ENCODE measurements at places on chromosomes 3 and 15.

GRCh38 chr3:197183582-197183981, 114.8 kb downstream of the DLG1 start:
- DNase-seq, result no peak

DNA sequence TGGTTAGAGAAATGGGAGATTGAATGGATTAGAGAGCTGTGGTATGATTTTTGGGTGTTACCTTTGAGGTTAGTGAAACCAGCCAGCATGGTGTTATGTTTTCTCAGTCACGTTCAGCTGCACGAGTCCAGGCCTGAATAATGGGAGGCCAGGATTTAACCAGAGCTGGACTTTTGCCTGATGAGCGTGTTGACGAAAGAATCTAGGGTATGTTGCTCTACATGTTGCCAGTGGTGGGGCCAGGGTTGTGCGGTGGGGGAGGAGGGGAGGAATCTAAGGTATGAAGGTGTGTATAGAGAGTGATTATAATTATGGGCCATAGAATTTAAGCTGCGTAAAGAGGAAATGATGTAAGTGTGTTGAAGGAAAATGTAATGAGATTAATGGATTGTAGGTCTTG, 22.8 kb downstream of the MINDY2 start:
- no peak for DNase-seq

GRCh38 chr3:16999871-17000270, 115.1 kb downstream of the PLCL2 start:
- DNase-seq, result no peak

DNA sequence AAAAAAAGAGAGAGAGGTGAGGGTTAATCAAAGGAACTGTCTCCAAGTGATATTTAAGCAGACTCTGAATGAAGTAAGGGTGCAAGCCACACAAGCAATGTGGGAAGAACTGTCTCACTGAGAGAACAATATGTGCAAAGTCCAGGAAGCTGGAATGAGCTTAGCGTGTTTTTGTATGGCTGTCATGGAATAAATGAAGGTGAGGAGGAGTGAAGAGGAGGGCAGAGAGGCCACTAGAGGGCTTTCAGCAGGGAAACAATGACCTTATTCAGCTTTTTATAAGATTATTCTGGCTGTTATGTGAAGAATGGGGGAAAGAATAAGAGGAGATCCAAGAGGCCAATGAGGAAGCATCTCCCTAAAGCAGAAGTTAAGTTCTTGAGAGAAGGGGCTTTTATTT, 86.9 kb upstream of the COL8A1 start:
- no peak for DNase-seq

DNA sequence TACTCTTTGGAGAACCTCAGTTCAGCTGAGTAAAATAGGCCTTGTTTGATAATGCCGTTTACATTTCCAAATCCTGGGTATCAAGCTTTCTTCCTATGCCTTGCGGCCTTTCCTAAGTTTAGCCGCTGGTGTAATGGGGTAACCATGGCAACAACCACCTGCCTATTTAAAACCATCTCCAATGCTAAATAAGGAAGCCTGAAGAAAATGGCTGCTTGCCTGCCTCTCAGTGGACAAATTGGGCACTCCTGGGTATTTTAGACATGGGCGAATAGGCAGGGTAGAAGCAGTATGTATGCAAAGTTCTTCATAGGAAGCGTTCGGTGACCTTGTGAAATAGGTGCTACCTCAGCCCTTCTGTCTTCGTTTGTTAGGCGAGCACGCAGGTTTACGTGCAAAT, 122.7 kb downstream of the DGKG start:
- DNase-seq, result no peak

DNA sequence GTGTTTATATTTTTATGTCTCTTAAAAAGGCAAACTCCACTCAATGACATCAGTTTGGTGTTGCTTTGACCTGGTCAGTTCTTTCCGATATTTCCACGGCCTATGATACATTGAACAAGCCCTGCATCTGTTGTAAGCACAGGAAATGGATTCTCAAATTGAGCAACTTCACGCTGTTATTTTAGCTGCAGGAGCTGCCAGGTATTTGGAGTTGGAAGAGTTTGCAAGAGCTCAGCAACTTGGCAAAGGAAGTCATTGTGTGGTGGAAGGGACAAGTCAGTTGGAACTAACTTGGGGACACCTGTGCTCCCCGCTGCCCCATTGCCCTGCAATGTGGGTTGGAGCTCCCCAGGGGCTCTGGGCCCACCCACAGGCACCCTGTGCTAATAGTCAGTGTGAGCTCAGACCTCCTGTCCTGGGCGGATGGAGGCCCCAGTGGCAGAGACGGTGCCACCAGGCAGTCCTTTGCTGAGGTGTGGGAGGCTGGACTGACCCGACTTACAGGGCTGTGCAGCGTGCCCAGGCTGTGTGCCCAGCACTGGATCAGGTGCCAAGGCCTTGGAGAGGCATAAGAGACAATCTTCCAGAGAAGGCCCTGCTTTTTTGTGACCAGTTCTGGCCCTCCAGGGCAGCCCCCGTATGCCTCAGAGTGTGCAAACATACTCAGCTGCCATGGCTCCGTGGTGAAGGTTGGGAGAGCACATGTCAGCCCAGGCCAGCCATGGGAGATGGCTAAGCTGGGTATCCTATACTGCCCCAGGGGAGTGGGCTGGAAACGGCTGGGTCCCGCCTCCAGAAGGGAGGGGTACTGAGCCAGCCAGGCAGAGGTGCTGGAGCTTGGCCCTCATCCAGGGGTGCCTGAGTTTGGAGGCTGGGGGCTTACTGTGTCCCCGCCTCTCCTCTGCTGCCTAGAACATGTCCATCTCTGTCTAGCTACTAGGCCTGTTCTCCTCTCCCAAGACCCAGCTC, 43.5 kb downstream of the KY start:
- no peak for DNase-seq

DNA sequence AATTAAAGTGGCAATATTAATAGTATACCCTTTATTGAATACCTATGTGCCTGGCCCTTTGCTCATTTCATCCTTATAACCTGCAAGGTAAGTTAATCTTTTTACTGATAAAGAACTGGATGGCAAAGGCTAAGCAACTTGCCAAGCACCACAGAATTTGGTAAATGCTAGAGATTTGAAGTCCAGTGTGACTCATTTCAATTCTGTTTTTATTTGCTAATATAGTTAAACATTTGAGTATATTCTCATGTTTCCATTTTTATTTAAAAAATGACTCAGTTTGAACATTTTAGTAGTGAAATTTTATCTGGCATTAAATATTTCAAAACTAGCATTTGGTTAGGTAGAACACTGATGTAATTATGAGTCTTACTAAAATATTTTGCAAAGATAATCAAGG, 11.3 kb downstream of the PFN2 start:
- DNase-seq, result no peak

- peak; percentile 17 for DNase-seq
These were observed 86.3 kb downstream of the TMEM108 start for GRCh38 chr3:133124511-133124910.

DNA sequence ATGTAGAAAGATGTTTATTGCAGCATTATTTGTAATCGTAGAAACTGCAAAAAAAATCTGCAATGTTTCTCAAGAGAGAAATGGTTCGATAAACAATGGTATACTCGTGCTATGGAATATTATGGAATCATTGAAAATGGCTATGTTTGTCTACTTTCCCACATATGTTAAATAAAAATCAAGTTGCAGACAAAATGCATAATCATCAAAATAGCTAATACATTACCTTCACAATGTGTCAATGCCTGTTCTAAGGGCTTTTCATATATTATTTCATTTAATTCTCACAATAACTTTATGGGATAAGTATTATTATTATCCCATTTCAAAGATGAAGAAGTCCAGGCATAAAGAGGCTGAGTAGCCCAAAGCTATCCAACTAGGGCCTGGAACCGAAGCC, 2.2 kb upstream of the EIF2B5 start:
- DNase-seq, result no peak

- peak; percentile 1 for DNase-seq
These were observed 602.3 kb upstream of the SUCLG2 start for GRCh38 chr3:68256635-68257223.

DNA sequence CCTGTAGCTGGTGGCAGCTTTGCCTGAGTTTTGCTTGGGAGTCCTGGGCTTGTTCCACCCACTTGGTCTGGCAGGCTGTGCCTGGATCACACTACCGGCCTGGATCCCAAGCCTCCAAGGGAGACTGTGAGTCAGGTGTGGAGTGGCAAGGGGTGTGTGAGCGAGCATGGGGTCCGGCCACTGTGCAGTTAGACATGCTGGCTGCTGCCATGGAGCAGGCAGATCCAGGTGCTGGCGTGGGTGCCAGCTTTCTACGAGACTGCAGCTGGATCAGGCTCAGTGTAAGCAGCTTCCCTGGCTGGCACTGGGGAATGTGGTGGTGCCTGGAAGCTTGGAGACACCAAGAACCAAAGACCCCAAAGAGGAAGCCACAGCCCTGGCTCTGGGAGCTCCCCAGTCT, 102.0 kb upstream of the BNIP2 start:
- DNase-seq, result no peak

- no peak for DNase-seq
These were observed 9.2 kb upstream of the HHLA2 start for GRCh38 chr3:108287146-108287545.

GRCh38 chr15:98150536-98150935, 190.0 kb downstream of the ARRDC4 start:
- no peak for DNase-seq

DNA sequence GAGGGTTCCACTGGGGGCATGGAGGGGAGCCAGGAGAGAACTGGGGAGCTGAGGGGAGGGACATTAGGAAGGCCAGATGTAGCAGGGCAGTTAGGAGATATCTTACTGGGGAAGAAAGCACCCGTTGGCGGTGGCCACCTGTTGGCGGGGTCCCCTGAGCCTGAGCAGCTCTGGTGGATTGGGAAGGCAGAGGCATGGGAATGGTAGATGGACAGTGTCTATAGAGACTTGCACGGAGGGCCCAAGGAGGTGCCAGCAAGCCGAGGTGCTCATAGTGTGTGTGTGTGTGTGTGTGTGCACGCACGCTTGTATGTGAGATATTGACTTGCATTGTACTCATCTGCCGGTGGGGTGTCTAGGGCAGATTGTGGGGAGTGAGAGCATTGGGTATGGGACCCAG, 179.0 kb downstream of the APBA2 start:
- DNase-seq, result no peak

Measured in nucleus accumbens (tissue), 56 donors.